Fibroblast of the aortic adventitia (primary cell): ENCODE measurements at places on chromosomes 7 and 10.

- no peak for DNase-seq
Observed at GRCh38 chr10:132375116-132375794, 21.7 kb upstream of the PWWP2B start.

GRCh38 chr7:151862606-151863381 is 14.1 kb downstream of the PRKAG2 start:
- no peak for DNase-seq

GRCh38 chr7:155457544-155458110 is 302 bp upstream of the EN2 start:
- no peak for DNase-seq

DNA sequence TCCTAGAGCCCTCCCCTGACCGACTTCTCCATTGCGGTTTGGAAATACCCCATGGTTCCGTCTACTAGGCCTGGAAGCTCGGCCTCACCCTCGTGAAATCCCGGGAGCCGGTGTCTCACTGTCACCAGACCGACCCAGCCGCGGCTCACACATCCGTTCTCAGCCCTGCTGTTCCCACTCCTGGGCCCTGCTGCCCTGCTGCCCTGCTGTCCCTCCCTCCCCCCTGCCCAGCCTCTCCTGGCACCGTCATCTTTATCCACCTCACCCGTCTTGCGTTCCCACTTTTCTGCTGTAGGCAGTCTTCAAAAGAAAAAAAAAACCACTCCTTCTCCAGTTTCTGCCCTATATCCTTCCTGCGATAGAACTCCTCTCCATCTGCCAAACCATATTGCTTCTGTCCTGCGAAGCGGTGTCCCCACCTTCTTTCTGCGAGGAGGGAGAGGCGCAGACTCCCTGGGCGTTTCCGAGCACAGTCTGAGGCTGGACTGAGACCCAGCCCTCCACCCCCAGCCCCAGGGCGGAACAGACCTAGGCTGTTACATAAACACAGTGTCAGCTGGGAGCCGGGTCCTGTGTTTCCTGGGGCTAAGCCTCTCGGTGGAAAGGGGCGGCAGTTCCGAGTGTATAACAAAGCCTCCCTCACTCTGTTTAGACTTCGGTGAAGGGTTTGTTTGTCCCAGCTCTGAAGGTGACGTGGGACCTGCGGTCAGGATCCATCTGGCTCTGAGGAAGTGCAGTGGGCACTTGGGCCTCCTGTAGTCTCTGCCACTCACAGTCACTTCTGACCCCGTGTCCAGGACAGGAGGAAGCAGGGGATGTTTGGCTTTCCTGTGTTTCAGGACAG is 2.8 kb downstream of the AGAP3 start:
- DNase-seq, result peak; percentile 80

DNA sequence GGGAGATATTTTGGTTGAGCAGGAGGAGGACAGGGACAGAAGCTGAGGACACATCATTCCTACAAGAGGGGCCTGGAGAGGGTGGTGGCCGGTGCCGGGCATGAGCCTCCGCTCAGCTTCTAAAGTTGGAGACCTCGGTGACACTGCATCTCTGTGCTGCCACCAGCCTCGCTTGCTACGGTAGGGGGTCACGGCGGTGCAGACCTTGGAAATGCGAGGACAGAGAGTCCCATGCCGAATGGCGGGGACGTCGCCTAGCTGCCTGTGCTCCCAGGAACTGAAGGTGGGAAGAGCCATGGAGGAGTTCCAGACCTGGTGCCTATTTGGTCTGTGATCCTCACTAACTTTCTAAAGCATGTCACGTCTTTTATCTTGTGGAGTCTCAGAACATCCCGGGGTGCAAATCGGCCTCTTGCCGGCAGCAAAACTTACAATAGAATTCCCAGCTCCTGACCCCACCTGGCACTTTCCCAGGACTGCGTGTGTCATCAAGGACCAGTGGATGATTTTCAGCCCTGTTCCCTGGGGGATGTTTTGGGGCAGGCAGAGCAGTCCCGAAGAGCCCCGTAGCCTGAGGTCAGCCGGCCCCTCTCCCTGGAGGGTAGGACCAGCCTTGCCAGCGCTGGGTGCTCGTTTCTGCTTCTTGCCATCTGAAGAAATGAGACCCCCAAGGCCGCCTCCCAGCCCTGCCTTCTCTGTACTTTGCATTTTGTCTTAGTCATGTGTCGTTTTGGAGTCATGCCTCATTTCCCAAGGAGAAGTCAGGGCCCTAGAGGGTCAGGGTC is 205.8 kb upstream of the SHH start:
- DNase-seq, result no peak

GRCh38 chr7:104174798-104175197 is 33.0 kb downstream of the ORC5 start:
- DNase-seq, result no peak

DNA sequence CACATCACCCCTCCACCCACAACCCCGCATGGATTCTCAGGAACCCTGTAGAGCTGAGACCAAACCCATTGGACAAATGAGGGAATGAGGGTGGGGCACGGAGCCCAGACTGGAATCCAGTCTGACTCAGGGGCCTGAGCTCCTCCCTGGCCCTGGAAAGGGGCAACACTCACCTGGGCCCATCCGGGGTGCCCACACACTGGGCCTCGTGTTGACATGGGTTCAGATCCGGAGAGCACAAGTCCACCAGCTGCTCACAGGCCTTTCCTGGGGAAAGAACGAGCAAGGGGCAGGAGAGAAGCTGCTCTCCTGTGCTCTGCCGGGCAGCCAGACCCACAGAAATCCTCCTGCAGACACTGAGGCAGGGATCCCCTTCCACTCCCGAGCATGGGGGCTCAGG is 172.2 kb downstream of the SLIT1 start:
- no peak for DNase-seq

GRCh38 chr10:44581996-44582395 is 197.1 kb upstream of the CXCL12 start:
- DNase-seq, result peak; percentile 55

DNA sequence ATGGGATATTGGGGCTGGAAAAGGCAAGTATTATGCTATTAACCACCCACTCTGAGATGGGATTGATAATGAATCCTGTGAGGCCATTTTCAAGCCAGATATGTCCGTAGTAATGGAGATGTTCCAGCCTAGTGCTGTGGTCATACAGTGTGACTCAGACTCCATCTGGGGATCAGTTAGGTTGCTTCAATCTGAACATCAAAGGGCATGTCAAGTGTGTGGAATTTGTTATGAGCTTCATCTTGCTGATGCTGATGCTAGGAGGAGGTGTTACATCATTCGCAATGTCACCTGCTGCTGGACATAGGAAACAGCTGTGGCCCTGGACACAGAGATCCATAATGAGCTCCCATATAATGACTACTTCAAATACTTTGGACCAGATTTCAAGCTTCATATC is 144.7 kb downstream of the PLCE1 start:
- peak; percentile 64 for DNase-seq

DNA sequence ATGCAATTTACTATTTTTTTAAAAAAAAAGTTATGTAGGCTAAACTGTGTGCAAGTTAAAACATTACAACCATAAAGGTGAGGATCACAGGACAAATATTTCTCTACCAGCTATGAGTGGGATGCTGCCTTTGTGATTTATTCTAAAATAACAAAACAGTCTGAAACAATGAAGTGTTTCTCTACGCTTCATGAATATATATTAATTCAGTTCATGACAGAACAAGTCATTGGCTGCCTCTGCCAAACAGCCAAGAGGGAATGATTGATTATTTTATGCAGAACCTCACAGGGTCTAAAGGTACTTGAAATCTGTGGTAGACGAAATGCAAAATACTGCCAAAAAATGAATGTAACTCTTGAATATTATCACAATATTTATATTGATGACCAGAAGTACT is 29.0 kb upstream of the SOSTDC1 start:
- DNase-seq, result no peak

GRCh38 chr10:89392974-89393373 is 551 bp downstream of the IFIT1 start:
- peak; percentile 89 for DNase-seq

- DNase-seq, result no peak
Observed at GRCh38 chr10:86974484-86974883, 6.2 kb downstream of the ADIRF start.

- no peak for DNase-seq
Observed at GRCh38 chr7:130886438-130887135, 152.6 kb upstream of the KLF14 start.

- DNase-seq, result no peak
Observed at GRCh38 chr7:131045526-131045925, 282.1 kb upstream of the MKLN1 start.

DNA sequence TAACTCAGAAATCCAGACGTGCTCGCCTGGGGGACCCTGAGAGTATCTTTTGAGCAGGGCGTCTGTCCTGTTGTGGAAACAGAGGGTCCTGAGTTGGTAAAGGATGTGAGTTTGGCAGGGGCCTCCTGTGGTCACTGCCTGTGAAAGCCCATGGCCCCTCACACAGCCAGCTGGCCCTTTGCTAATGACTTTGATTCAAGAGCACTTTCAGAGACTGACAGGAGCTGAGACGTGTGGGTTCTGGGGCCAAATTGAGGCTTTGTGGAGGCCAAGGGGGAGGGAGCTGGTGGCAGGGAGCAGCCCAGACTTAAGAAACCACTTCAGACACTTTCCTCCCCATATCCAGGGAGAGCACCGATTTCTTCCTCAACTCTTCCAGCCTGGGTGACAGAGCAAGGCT is 459.4 kb upstream of the FOXK1 start:
- DNase-seq, result no peak

GRCh38 chr7:133288970-133289369 is 36.1 kb downstream of the EXOC4 start:
- DNase-seq, result no peak

DNA sequence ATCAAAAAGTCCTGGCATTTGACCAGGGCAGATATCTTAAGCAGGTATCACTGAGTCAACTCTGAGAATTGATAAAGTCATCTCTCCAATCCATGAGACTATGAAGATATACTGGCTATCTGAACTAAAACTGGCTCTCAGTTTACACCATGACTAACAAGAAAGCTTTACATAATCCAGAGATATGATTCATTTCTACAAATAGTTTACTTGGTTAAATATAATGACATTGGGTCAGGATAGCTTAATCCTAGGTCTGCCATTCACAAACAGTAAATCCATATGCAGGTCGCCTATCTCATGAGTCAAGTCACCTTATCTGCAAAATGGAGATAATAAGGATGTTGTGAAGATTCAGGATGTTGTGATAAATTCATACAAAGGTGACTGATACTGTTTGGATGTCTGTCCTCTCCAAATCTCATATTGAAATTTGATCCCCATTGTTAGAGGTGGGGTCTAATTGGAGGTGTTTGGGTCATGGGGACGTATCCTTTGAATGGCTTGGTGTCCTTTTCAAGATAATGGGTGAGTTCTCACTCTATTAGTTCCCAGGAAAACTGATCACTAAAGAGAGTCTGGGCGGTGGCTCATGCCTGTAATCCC is 117.4 kb downstream of the JMJD1C start:
- peak; percentile 33 for DNase-seq

- DNase-seq, result no peak
Observed at GRCh38 chr10:57224811-57225210, 863.8 kb upstream of the ZWINT start.

DNA sequence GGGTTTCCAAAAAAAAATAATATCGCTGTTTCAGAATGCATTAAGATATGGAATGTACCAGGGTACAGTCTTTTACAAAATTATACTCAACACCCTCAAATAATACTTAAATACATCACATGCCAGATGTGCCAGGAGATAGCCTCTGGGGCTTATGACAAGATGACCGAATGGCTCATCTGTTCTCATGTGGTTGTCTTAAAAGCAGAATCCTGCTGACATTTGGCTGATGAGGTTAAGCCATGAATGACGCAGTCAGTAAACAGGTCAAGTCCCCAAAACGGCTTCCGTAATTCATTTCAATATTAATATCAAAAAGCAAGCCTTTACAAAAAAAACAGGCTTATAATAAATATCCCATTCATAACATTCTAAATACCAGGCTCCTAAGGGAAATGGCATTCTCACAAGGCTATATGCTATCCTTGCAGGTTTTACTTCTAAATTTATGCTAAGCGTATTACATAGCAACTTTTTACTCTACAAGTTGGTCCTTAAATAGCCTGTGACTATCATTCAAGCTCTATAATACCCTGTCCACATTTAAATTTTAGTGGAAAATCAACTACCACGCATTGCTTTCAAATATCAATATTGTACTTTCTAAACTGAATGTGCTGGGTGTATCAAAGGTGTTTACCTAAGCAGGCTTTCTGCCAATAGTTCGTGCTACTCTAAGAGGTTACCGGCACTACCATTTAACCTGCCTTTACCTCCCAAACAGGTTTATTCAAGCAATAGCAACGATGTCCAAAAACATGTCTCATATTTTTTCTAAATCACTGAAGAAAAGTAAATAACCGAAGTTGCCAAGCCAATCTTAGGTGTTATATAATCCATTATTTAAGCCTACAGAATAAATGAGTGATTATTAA is 15.6 kb downstream of the SMURF1 start:
- DNase-seq, result no peak

- peak; percentile 20 for DNase-seq
Observed at GRCh38 chr7:45919231-45919784, 1.8 kb downstream of the IGFBP3 start.

GRCh38 chr7:30975256-30975899 is 11.6 kb downstream of the GHRHR start:
- no peak for DNase-seq

DNA sequence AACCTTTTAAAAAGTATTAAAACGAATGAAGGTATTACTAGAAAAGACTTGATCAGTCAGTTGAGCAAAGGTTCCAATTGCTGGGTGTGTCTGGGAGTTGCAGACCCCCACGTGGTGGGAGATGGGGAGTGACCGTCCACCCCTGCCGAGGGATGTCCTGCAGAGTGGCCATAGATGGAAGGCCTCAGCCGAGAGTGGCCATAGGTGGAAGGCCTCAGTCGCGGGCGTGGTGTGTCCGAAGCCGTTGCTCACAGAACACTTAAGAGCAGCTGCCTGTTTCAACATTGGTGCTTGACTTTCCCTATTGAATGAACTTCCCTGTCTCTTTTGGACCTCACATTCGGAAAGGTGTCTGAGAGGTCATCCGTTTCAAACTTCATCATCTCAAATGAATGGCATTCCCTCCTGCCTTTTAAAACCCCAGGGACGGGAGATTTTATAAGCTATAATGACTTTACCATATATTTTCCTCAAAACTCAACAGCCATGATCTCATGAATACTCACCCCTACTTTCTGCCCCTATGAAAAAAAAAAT is 69.4 kb downstream of the CAMK1D start:
- DNase-seq, result no peak
